Hematopoietic multipotent progenitor cell treated with erythropoietin and hydrocortisone succinate and interleukin-3 and kit ligand, for 15 days (in vitro differentiated cells): ENCODE measurements at places on chromosomes 7 and 10.

DNA sequence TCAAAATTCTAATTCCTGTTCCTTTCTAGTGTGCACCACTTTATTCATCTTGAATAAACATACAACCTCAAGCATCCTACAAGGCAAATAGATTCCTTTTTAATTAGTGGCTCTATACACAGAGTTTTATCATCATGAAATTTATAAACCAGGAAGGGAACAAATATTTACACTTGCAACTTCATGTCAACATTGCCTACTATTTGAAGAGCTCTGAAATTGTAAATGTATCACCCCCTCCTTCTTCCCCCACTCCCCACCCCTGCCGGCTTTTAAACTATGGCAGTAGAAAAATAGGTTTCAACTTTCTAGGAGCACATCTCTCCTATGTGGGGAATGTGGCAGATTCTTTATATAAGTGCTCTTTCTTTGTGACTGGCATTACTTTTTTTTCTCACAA, 49.6 kb downstream of the KAT6B start:
- DNase-seq, result no peak

DNA sequence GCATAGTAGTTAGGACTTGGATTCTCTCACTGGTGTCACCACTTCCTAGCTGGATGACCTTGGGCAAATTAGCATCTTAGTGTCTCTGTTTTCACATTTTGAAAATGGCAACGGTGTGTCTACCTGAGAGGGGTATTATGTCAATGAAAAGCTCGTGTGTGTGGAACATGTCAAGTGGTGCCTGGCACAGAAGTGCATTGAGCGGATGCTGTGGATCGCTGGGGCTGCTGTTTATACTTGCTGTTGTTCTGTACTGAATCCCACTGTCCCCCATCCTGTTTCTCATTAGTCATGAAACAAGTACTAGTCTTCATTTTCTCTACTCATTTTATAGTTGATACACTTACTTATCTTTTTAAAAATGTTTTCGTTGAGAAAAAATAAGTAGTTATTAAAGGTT, 26.1 kb downstream of the RBM33 start:
- no peak for DNase-seq

GRCh38 chr10:86200867-86201266, 165.7 kb downstream of the GRID1 start:
- no peak for DNase-seq

GRCh38 chr7:99987846-99988245, 12.0 kb upstream of the AZGP1 start:
- DNase-seq, result no peak

DNA sequence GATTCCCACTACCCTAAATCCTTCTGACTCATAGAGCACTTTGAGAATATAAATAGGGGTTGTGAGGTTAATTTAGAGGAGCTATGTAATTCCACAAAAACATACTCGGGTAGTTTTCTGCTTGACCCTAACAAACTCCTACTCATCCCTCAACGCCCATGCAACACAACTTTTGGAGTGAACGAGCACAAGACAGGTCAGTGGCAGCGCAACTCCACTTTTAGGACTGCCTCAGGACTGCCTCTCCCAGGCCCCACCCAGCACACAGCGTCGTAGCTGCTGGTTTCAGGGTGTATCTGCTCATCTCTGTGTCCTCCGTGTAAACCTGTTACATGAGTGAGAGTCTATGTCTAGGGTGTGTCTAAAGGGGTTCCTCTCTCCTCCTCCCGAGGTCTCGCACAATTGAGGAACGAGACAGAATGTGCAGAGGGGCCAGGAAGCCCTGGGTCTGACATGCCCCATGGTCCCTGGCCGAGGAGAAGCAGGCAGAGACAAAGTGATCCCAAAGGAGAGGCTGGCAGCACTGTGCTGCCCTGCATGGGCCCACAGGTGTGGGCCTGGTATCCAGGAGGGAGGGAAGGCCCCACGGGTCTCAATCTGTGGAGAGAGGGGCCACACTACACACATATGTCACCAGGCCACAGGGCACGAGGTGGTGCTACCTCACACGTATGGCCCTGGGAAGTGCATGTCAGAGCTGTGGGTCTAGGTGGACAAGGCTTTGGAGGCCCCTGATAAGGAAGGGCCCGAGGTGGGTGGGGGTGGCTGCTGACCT, 45.5 kb downstream of the CAMK2B start:
- no peak for DNase-seq

GRCh38 chr7:73941836-73942551, 81.0 kb downstream of the TMEM270 start:
- no peak for DNase-seq

DNA sequence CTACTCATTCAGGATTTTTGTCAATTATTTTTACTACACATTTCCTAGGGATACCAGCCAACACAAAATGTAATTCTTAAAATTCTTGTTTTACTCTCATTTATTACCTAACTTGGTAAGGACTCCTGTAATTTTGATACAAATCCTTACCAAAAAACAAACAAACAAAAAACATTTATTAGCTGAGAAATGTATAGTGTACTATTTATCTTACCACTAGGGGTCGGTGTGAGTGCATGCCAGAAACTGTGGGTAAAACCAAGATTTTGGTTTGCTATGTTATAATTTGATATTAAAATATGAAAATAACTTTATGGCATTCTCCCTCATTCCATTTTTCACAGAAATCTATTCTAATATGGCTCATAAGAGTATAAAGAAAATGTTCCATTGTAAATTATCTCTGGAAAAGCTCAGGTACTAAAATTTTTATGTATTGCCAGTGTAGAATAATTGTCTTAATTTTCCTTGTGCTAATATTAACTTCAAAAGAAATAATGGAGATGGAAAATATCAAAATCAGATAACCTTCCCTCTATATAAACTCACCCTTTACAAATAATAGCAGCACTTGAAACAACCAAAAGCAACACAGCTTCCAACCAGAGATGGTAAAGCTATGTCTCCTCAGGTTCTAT, 290.8 kb upstream of the PCDH15 start:
- no peak for DNase-seq

DNA sequence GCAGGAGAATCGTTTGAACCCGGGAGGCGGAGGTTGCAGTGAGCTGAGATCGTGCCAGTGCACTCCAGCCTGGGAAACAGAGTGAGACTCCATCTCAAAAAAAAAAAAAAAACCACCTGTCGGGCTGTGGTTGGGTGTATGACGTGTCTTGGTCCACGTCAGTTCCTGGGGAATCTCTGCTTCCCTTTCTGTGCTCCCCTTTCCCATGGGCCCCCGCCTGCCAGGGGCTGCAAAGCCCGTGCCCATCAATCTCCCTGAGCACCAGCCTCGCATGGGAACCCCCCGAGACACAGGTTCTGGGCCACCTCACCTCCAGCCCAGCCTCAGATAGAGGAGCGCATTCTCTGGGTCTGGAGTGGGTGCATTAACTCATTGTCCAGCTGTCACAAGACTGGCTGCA, 2.3 kb upstream of the SH2B2 start:
- DNase-seq, result no peak

DNA sequence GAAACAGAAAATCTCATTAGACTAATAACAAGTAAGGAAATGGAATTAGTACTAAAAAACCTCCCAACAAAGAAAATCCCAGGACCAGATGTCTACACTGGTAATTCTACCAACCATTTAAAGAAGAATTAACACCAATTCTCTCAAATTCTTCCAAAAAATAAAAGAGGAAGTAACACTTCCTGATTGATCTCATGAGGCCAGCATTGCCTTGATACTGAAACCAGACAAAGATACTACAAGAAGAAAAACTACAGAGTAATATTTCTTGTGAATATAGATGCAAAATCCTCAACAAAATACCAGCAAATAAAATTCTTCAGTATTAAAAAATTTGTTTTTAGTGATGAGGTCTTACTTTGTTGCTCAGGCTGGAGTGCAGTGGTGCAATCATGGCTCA, 21.3 kb downstream of the GCK start:
- DNase-seq, result no peak

DNA sequence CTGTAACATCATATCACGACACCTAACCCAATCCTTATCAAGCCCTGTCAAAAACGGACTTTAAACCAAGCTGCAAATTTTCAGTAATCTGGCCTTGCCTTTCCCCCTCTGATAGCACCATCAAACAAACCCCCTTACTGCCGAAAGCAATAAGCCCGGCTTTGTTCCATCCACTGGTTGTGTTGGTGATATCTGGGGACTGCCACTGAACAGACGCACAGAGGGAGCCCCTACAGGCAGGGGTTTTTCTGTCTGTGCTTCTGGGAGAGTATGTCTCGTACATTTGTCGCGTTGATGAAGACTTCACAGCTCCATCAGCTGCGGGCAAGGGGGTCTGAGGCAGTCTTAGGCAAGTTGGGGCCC, 550 bp upstream of the PLAU start:
- DNase-seq, result no peak

DNA sequence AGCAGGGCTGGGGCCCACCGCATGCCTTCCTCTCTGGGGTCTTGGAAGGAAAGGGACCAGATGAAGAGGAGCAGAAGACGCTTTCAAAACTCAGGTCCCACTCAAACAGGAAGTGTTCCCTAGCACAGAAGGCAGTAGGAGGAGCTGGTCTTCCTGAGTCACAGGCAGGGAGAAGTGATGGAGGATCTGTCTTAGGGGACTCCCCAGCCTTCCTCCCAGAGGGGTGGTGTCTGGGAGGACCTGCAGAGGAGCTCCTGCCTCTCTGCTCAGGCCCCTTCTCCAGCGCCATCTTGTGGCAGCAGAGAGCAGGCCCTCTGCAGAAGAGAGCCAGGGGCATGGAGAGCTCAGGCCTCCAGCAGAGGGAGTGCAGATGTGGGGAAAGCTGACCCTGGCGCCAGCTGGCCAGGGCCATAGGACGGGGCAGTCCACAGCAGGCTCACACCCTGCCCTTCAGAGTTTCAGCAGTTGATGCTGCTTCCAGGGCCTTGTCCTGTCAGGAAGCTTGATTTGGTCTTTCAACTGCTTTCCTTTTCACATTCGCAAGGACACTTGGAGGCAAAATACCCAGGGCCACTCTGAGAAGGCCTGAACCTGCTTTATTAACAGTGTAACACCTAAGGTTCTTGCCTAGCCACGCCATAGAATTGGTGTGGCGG, 62.2 kb upstream of the TARP start:
- peak; percentile 69 for DNase-seq

DNA sequence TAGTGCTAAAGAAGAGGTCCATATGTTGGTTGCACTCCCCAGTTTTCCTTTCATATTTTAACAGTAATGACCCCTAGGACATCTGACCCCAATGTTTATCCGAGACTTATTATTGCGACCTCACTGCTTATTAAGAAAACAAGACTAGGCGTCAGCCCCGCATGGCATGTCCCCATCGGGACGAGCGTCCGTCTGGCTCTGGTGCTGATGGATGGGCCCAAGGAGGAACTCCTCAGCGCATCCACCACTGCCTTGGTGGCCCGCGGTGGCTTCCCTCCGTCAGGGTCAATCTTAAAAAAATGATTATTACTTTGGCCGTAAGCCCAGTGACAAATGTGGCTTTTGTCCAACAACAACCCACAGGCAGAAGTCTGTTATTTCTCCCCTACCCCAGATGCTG, 40.1 kb upstream of the CXCL12 start:
- DNase-seq, result no peak

GRCh38 chr10:95262763-95263518, 27.9 kb downstream of the PDLIM1 start:
- DNase-seq, result no peak

GRCh38 chr10:35421553-35422178, 85.4 kb downstream of the CCNY start:
- DNase-seq, result no peak

GRCh38 chr10:110358869-110359629, 54.3 kb upstream of the SMNDC1 start:
- no peak for DNase-seq

DNA sequence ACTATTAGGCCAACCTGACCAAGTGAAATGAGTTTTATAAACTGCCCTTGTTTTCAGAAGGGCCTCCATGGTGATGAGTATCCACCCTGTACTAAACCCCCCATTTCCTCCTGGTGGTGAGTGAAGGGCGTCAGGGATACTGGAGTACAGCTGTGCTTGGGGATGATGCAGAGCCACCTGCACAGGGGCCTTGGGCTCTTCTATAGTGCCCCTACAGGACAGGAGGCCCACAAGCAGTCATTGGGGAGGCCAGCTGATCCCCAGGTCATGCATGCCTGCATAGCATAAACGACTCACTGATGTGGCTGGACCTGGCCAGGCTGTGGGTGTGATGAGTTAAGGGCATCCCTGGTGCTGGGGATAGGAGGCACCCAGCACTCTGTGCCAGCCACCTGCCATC, 114.1 kb upstream of the CELF2 start:
- DNase-seq, result no peak

DNA sequence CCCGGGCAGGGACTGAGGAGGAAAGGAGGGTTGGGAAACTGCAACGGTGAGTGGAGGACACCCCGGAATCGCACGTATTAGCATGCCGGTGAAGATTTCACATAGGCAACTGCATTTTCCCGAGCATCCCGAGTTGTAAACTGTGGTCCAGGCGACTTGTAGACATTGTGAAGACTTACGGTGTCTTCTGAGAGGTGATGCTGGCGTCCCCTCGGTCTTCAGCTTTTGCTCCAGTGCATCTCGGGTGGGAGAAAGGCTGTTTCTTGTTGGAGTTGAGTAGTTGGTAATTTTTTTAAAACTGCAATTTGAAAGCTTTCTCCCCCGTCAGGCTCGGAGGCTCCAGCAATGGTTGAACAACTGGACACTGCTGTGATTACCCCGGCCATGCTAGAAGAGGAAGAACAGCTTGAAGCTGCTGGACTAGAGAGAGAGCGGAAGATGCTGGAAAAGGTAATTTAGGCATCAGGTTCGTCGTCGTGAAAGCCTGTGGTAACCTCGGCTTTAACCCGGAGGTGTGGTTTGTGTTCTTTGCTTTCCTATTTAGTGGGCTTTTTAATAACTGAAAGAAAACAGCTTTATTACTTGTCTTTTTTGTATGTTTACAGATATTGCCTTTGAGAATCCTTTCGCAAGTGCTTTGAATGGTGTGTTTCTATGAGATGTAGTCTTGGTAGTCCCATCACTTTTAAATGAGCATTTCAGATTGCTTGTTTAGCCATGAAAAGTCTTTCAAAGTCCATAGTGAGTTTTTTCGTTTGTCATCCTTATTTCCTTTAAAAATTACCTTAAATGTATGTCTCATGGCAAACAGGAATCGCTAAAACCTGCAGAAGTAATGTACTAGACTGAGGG, 687 bp downstream of the HELLS start:
- DNase-seq, result no peak

DNA sequence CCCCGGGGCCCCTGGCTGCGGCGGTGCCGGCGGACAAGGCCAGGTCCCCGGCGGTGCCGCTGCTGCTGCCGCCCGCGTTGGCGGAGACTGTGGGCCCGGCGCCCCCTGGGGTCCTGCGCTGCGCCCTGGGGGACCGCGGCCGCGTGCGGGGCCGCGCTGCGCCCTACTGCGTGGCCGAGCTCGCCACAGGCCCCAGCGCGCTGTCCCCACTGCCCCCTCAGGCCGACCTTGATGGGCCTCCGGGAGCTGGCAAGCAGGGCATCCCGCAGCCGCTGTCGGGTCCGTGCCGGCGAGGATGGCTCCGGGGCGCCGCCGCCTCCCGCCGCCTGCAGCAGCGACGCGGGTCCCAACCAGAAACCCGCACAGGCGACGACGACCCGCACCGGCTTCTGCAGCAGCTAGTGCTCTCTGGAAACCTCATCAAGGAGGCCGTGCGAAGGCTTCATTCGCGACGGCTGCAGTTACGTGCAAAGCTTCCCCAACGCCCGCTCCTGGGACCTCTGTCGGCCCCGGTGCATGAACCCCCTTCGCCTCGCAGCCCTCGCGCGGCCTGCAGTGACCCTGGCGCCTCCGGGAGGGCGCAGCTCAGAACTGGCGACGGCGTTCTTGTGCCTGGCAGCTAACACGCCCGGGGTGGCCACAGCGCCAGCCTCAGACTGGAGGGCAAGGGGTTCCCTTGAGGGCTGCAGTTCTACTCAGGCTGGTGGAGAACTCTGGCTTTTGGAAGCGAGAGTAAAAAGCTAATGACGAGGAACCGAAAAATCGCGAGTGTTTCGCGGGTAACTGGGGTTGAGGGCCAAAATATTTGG, 804 bp downstream of the FRAT1 start:
- DNase-seq, result peak; percentile 45
